ENCODE measurements at places on chromosomes 6 and 20. TPM values are rescaled to one million over a fixed set of nuclear protein-coding genes. Genes with fewer than 3 reads are reported as not detected.

DNA sequence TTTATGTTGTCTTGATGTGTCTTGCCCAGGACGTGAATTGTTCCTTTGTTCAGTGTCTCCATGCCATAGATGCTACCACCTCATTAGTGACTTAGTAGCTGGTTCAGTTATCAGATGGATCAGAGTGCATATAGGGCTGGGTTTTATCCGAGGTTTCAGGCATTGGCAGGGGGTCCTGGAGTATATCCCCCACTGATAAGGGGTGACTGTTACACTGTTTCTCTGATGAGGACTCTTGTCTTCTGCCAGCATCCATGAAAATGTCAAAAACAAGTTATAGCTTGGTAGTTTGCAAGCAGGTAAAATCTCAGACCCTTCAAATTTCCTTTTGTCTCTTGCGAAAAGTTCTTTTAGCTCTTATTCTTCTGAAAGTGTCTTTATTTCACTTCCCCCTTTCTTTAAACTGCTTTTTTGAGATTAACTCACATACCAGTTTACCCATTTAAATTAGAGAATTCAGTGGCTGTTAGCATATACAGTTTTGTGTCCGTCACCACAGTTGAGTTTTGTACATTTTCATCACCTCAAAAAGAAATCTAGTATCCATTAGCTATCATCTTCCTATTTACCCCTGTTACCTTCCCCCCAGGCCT is 109.2 kb downstream of the CDYL start:
- DNase-seq = no peak

DNA sequence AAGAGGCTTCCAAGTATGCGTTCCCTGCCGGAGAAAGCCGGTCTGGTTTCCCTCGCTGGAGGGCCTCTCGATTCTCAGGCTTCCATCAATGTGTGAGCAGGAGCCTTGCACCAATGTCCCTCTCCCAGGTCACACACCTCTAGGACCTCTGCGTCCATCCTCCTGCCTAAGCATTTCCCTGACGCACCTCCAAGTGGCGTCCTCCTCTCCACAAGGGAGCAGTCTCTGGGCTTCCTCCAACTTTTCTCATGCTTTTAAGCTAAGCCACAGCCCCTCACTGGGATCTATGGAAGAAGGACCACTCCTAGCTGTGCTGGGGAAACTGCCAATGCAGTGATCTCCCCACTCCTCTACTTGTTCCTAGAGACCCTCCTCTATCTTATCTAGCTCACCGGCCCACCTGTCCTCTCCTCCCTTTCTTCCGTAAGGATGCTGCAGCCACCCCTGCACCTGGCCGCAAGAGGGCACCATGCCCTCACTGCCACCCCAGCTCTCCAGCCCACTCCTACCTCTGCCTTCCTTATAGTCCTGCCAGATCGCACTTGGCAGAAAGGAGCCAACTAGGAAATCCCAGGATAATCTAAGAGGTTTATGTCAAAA is 258.7 kb downstream of the LRFN2 start:
- peak; percentile 36 for DNase-seq

GRCh38 chr20:50569864-50570836 is 60.0 kb downstream of the PTPN1 start:
- peak; percentile 56 for DNase-seq

GRCh38 chr6:72140795-72141194 is 254.4 kb downstream of the RIMS1 start:
- peak; percentile 31 for DNase-seq

DNA sequence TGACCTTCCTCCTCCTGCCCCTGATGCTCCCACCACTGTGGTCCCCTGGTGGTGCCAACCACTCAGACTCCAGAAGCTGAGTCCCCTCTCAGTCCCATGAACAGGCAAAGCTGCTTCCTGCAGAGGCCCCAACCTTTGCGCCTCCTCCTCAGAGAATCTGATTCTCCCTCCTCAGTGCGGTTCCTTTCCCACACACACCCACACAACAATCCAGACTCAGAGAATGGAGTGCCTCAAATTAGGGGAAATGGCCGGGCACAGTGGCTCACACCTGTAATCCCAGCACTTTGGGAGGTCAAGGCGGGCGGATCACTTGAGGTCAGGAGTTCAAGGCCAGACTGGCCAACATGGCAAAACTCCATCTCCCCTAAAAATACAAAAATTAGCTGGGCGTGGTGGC is 23.0 kb downstream of the RIPOR3 start:
- no peak for DNase-seq

DNA sequence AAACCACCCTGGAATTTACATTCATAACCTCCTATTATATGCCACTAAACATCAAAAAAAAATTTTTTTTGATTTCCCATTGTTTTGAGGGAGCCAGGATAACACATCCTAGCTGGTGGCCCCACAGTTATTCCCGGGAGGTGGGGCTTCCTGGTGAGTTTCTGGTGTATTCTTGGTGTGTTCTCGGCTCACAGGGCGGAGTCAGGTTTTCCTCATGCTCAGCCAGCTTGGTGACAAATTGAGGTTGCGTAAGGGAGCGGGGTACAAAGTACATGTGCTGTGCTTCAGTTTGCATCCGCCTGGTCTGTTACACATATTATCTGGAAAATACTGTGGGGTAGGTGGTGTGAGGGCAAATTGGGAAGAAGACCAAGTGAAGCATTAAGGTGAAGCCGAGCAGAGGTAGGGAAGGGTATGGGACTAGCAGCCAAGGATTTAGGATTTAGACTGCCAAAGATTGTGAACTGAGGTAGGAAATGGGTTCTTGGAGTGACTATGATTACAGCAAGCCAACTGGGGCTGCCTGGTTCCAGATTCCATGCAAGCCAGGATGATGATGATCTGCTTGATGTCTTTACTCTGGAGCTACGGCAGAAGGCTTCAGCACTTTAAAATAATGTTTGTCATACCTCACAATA is 46.2 kb upstream of the EEF1A1 start:
- peak; percentile 29 for DNase-seq

- DNase-seq = no peak
Measured at GRCh38 chr6:1814279-1814678, 204.6 kb downstream of the FOXC1 start.

- no peak for DNase-seq
Measured at GRCh38 chr20:10642856-10643559, 30.8 kb downstream of the JAG1 start.

- DNase-seq = peak; percentile 6
Measured at GRCh38 chr6:135568379-135568778, 70.8 kb upstream of the AHI1 start.

GRCh38 chr6:33692760-33693158 is 18.7 kb downstream of the UQCC2 start:
- no peak for DNase-seq

DNA sequence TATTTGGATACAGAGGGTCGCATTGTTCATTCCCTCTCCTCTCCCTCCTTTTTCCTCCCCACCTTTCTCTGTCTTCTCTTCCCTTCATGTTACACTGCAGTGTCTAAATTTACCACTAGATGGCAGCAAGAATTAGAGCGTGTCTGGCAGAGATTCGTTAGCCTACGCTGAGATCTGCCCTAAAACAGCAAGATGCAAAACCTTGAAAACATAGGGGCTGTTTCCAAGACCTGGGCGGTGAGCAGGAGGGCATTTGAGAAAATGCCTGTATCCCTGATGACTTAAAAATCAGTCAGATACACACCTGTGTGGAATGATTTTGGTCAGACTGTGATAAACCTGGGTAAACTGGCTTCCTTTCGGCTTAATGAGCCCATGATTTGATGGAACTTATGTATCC is 101.5 kb upstream of the ISM1 start:
- peak; percentile 80 for DNase-seq

DNA sequence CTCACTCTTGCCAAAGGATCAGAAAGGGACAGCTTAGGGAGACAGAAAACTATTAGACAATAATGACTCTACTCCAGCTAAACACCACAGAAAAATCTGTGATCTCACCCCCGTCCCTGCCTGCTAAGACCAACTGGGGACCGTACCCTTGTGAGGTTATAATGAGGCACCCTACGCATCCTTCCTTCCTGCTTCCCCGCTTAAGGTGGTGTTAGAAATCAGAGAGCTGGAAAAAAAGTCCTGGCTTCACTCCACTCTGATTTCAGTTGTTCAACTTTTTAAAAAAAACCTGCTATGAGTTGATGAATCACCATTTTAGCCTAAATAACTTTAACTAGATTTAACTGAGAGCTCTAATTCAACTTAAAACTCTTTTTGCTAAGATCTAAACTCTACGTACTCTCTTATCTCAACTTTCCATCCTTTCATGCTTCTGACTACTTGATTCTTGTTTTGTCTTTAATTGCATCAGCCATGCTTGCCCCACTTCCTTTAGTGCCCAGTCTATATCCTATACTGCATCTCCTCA is 35.8 kb upstream of the TMEM14A start:
- peak; percentile 78 for DNase-seq

DNA sequence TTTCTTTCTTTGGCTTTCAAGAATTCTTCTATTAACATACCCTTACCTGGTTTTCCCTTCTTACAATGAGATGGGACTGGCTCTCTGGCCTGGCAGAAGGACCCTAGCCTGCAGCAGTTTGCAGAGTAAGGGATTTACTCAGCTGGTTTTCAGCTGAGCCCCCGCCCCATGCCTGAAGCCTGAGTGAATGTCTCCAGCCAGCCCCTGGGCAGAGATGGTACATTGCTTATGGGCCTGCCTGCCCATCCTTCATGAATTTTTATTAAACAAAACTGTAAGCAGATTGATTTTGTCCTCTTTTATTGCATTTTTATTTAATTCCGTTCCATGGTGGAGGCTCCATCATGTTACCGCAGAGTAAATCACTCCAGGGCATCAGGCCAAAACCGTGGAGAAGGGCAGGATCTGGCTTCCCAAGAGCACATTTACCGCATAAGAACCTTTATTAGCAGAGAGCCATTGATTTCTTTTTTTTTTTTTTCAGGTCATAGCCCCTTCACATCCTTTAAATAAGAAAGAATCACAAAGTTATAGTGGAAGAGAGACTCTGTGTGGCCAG is 316.2 kb downstream of the DHX35 start:
- no peak for DNase-seq

DNA sequence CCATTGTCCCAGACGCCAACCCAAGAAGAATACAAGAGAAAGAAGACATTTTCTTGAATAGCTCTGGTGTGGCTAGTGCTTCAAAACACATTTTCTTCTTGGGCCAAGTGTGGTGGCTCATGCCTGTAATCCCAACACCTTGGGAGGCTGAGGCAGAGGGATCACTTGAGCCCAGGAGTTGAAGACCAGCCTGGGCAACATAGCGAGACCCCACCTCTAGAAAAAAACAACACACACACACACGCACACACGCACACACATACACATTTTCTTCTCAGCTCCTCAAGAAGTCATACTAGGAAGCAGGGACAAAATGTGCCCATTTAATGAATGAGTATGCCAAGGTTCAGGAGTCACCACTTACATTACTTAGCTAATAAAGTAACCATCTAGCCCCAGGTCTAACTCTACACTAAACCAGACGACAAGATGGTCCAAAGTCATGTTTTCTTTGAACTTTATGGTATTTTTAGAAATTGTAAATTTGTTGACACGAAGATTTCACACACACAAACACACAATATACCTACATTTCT is 68.8 kb downstream of the ZMYND8 start:
- DNase-seq = no peak

- no peak for DNase-seq
Measured at GRCh38 chr6:118652051-118652615, 742 bp upstream of the CEP85L start.

GRCh38 chr6:21986703-21987102 is 310.1 kb downstream of the PRL start:
- DNase-seq = no peak

DNA sequence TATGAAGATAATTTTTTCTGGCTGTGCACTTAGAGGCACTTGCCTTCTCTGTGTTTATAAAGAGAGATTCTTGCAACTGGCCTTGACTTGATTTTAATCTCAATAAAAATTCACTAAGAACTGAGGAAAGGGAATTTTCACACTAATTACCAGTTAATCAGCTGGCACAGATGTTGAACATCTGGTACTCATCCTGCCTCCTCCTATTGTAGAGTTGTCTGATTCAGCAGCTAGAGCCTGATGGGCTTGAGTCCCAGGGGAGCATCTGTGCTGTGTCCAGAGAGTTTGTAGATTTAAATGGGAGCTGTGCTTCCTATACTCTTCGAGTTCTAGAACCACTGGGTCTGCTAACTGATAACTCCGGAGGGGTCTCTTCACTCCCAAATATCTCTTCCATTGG is 284.4 kb upstream of the RNF24 start:
- DNase-seq = peak; percentile 92

GRCh38 chr20:38165966-38166702 is 1.1 kb upstream of the TGM2 start:
- DNase-seq = no peak

- DNase-seq = no peak
Measured at GRCh38 chr20:10877342-10877741, 203.5 kb upstream of the JAG1 start.

GRCh38 chr6:158688860-158689259 is 39.0 kb downstream of the SYTL3 start:
- no peak for DNase-seq

- peak; percentile 20 for DNase-seq
Measured at GRCh38 chr20:32285621-32286371, 8.3 kb downstream of the KIF3B start.

DNA sequence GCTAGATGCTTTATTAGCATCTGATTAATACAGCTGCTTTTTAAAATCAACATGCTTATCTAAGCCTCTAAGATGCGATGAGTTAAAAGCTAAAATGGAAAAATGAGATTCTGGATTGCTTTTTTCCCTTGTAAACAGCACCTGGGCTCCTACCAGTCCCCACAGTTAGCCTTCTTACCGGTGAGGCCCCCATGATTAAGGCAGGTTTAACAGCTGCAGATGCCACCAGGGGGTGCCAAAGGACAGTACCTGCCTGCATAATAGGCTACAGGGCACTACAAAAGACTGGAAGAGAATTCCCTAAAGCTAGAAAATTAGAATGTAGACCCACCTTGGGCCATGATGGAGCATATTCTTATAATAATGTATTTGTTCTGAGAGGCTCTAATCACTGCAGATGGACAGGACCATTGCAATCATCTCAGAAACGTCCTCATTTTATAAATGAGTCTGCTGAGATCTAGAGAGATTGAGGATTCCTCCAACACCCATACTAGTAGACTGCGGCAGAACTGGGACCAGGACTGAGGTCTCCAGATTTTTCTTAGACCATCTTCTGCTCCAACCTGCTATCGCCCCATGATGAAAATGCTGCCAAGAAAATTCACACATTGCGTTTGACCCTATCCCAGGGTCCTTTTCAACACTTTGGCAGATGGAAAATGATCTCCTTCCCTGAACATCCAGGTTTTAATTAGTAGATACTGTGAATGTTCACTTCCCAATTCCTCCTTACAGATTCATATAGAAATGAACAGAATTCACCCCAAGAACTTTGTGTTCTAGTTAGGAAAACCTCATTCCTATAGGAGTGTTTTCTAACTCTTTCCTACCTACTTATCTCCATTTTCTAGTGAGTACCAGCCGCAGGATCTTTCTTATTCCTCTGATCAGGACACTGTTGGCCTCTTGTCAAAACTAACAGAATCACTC is 148.8 kb downstream of the RPS12 start:
- DNase-seq = peak; percentile 78

- no peak for DNase-seq
Measured at GRCh38 chr6:10418862-10419748, 4.2 kb upstream of the TFAP2A start.

RAMACL gene
- total RNA-seq = 0.77 TPM

HLA-B gene
- total RNA-seq = 29.9 TPM

ZNF334 gene
- 4.4 TPM for total RNA-seq

PANK2 gene
- total RNA-seq = 71.0 TPM

ADAM33 gene
- not detected for total RNA-seq

TBC1D22B gene
- 13.5 TPM for total RNA-seq

KCNK17 gene
- not detected for total RNA-seq

TRIM40 gene
- total RNA-seq = not detected

ANKRD66 gene
- not detected for total RNA-seq
